ENCODE measurements at places on chromosomes 16 and 17.

GRCh38 chr16:66402166-66402565, 24.9 kb upstream of the BEAN1 start:
- no peak for DNase-seq

- no peak for DNase-seq
Observed at GRCh38 chr16:78127130-78127529, 27.7 kb downstream of the WWOX start.

- DNase-seq: no peak
Observed at GRCh38 chr16:60261425-60261824, 1527.3 kb upstream of the GOT2 start.

GRCh38 chr17:2433696-2434095, 32.8 kb upstream of the MNT start:
- DNase-seq: no peak

DNA sequence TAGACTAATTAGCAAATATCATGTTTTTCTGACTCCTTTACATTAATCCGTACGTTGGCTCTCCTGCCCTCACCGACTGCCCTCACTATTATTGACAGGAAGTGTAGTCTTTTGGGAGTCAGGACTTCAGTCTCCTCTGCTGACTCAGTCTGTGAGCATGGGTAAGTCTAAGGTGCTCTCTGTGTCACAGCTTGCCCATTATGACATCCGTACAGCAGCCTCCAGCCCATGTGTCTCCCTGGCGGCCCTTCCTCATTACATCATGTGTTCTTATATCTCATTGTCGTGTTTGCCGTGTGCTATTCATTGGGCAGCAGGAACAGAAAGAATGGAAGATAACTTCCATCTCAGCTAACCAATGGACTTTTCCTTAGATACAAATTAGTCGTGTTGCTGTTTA, 77.5 kb downstream of the MRTFB start:
- DNase-seq: no peak

- no peak for DNase-seq
Observed at GRCh38 chr16:20214401-20214800, 112.9 kb downstream of the GP2 start.

DNA sequence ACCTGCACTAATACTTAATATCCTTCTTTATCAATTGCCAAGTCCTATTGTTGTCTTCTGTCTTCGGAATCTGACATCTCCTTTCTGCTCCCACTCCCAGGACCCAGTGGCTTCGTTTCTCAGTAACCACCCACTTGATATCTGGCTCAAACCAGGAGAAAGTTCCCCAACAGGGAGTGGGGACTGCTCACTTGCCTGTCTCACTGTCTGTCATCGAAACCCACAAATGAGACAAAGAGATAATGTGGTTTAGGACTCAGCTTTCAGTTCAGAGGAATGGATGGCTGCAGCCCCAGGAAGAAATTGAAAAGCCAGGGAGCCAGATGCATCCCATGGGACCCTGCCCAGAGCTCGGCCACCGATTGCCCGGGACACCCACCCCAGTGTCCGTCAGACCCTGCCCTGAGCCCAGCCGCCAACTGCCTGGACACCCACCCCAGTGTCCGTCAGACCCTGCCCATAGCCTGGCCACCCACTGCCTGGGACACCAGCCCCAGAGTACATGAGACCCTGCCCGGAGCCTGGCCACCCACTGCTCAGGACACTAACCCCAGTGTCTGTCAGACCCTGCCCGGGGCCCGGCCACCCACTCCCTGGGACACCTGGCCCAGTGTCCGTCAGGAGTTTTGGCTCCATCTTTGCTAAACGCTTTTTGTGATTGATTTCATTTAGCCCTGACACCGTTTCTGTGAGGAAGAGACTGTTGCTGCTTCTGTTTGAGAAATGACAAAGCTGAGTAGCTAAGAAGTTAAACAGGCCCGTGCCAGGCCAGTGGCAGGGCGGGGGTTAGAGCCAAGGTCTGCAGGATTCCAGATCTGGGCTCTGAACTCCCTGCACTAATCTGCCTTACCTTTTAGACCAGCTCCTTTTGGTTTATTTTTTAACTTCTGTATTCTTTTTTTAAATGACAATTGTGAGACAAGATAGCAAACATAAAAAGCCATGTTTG, 251.4 kb downstream of the PHKB start:
- no peak for DNase-seq

DNA sequence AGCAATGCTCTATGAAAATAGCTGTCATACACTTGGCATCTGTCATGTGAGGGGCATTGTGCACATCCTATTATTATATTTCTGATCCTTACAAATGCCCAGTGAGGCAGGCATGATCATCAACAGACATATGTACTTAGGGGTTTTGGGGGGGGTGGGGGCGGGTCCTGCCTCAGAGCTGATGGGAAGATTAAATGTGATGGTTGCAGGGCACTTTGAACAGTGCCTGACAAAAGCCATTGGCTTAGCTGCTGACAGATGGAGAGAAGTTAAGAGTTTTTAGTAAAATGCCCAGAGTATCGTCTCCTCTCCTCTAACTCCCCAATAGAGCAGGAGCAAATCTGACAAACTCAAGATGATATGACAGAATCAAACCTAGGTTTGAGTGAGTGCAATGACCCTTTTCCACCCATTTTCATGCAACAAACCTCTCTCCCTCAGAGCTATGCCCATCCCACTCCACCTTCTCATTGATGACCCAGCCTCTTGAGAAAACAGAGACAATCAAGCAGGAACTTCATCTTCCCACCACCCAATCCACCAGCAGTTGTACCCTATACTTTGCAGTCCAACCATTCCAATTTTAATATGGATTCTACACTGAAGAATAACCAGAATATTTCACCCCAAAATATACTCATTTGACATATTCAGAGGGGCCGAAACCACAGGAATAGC, 4.8 kb downstream of the KLHL11 start:
- DNase-seq: no peak

DNA sequence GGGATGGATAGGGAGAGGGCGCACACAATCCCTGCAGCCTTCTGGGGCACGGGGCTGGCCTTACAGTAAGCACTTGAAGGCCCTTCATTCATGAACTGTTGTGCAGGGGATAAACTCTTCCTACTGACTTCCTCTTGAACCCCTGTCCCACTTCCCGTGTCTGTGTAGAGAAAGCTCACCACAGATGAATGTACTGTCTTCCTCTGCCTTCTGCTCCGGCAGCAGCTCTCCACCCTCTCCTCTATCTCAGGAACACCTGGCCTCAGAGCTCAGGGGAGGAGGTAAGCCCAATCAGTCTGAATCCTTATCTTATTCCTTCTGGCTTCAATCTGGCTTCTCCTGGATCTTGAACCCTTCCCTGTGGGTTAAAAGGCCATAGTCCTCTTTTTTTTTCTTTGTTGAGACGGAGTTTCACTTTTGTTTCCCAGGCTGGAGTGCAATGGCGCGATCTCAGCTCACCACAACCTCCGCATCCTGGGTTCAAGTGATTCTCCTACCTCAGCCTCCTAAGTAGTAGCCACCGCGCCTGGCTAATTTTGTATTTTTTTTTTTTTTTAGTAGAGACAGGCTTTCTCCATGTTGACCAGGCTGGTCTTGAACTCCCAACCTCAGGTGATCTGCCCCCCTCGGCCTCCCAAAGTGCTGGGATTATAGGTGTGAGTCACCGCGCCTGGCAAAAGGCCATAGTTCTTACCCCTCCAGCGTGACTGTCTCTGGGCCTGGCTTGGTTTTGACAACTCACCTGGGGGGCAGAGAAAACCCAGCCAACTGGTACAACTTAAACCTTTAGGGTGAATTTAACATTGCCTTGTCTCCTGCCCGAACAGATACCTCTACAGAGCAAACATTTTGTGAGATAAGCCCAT, 7.2 kb upstream of the SLC52A1 start:
- no peak for DNase-seq

- DNase-seq: no peak
Observed at GRCh38 chr17:35799942-35800341, 4.5 kb upstream of the MMP28 start.

DNA sequence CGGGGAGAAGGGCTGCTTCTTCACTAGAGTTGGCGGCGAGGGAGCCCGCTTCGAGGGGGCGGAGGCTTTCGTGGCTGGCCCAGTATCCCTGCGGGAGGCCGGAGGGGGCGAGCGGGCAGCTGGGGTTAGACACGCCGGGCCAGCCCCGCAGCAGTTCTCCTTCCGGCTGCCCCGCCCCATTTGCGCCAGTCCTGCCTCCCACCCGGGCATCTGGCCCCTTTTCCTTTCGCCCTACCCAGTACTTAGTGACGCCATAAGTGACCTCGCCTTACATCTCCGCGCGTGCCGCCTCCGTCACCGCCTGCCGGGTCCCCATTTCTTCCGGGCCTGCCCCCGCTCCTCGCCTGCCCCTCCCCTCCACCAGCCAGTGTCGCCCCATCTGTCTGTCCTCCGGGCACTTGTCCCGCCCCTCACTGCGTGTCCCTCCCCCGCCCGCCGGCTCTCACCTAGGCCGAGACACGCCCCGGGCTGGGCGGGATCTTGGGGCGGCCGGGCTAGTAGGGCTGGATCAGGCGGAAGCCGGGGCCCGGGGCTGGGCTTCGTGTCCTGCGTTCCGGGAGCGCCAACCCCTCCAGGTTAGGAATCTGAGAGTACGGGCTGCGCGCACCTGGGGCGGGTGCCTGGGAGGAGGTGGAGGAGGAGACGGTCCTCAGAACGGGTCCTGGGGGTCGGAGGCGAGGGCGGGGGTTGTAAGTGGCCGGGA, 14.3 kb downstream of the SPATA32 start:
- DNase-seq: peak; percentile 39

DNA sequence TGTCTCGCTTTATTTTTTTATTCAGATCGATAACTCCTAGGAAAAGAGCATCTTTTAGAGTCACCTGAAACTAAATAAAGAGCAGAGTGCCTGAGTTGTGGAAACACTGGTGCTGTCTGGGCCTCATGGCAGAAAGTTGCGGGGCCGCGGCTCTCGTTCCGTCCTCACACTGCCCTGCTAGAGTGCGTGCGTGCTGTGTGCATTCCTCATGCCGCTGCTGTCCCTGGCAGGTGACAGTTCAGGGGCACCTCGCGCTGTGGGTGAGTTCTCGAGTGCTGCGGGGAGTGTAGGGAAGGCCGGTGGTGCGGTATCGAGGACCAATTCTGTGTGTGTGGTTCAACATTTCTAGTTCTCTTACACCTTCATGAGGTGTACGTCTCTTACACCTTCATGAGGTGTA, 136.6 kb downstream of the RPTOR start:
- DNase-seq: no peak

DNA sequence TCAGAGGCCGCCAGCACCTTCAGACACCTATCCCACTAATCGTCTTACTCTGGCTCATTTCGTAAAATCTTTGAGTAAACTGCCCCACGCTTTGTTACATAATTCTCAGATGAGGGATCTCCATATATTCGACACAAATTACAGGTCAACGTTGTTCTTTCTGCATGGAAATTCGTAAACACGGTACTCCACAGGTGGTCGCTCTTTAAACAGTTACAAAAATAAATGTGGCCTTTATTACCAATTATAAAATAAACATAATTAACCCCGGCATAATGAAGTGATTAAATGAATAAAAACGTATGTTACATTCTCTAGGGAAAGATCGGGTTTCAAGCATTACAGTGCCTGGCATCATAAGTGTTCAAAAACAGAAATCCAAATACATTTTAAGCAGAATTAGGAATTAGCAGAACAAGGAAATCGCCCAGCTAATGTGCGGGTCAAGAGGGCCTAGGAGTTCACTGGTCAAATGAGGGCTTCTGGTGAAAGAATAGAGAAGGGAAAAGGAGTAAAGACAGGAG, 943 bp upstream of the PIP4K2B start:
- no peak for DNase-seq

DNA sequence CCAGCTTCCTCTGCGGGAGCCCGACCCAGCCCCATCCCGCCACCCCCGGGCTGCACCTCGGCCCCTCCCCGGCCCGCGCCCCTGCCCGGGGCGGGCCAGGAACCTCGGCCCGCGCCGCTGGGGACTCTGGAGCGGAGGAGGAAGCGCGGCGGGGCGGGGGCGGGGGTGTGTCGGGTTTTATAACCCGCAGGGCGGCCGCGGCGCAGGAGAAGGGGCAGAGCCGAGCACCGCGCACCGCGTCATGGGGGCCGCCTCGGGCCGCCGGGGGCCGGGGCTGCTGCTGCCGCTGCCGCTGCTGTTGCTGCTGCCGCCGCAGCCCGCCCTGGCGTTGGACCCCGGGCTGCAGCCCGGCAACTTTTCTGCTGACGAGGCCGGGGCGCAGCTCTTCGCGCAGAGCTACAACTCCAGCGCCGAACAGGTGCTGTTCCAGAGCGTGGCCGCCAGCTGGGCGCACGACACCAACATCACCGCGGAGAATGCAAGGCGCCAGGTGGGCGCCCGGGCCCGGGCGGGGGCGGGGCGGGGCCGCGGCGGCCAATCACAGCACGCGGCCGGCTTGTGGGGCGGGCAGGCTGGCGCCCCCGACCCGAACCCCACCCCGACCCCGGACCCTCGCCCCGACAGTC, at the start of gene ACE:
TSS of gene ACE (plus strand) at position 208 of the 626 bp plus-strand sequence. CDS start at position 242, 34 bp downstream.
- no peak for DNase-seq

DNA sequence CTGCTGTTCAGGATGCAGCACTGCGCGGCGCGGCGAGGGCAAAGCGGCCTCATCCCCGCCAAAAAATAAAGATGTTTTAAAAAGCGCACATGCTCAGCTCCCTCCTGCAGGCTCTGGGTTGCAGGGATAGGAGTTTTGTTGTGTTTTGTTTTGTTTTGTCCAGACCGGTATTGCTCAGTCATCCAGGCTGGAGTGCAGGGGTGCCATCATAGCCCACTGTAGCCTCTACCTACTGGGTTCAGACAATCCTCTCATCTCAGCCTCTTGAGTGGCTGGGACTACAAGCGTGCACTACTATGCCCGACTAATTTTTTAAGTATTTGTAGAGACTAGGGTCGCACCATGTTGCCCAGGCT, 636 bp downstream of the WWOX start:
- DNase-seq: no peak

- DNase-seq: no peak
Observed at GRCh38 chr16:11655655-11656054, 12.6 kb upstream of the SNN start.

GRCh38 chr16:53996961-53997360, 289.6 kb downstream of the IRX3 start:
- DNase-seq: no peak

GRCh38 chr17:869567-870525, 87.7 kb downstream of the MRM3 start:
- DNase-seq: peak; percentile 97

- peak; percentile 41 for DNase-seq
Observed at GRCh38 chr17:10126616-10127501, 71.5 kb downstream of the GAS7 start.

All from retinal pigment epithelial cell (primary cell).